ENCODE measurements at places on chromosomes 13 and 19.

DNA sequence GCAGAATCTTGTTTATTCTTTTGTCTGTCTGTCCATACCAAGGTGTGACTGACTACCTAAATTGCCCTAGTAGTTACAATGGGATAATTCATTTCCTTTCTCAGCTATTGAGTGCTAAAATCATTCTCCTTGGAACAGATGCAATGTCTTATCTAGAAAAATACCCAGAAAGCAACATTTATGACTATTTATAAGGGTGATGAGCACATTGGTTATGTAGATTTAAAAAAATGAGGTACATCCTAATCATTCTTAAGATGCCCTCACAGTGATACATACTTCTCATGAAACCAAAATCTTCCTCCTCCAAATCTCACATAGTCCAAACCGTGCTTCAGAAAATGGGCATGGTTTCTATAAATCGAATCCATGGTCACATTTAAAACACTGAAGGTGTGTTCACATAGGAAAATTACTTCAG lies 11.6 kb upstream of the UBE2L5 start:
- DNase-seq: no peak

- DNase-seq: no peak
Observed at GRCh38 chr13:45198924-45199323, 1.9 kb downstream of the KCTD4 start.

- no peak for DNase-seq
Observed at GRCh38 chr13:55613429-55614187, 1527.1 kb upstream of the PRR20A start.

DNA sequence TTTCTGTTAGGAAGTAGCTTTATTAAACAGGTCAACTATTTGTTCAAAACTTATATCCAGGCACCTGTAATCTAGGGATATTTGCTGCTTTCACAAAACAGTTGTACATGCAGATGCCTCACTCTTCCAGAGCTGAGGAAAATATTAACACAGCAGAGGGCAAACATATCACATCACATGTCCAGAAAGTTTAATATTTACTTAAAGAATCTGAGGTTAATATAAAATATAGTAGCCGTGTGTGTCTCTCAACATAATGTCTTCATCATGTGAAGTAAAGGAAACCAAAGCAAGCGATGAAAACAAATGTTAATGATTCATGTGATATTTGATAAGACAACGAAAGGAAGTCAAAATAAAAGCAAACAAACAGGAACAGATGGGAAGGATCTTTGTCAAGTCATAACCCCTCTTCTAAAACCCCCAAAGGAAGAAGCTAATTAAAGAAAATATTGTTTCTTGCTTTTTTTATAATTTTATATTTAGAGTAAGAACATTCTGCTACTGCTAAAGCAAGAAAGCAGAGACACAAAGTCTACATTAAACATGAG lies 418.8 kb downstream of the DACH1 start:
- DNase-seq: no peak

DNA sequence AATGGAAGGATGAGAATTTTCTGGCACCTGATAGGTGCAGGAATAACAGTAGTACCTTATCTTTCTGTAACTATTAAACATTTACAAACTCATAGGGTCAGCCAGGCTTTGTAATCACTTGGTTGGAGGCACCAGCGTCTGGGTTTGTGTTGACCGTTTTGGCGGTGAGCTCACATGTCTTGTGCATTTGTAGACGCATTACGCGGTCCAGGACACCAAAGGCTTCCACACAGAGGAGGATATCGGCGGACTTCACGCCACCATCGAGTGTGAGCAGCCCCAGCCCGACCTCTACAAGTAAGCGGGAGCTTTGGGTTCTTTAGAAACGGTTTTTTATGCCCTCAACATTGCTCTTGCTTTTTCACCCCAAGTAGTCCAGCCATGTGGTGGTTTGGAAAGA lies 129.3 kb downstream of the ATP11A start:
- no peak for DNase-seq
